ENCODE measurements at places on chromosomes 3 and 15.

DNA sequence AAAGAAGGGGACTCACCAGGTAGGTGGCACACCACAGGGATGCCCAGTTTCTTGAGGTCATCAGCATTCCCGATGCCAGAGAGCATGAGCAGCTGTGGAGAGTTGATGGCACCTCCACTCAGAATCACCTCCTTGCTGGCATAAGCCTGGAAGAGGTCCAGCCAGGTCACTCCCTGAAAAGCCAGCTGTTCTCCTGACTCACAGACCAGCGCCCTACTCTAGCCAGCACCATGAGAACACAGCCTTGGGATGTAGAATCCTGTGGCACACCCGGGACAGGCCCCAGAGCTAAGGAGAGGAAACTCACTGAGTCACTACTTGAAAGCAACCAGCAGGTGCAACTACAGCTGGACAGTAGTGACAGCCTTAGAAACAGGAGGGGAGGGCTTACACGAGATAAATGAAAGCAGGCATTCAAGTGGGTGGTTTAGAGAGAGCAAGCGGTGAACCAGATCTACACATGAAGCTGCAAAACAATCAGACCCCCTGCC, 24.5 kb downstream of the CHDH start:
- DNase-seq, result no peak

DNA sequence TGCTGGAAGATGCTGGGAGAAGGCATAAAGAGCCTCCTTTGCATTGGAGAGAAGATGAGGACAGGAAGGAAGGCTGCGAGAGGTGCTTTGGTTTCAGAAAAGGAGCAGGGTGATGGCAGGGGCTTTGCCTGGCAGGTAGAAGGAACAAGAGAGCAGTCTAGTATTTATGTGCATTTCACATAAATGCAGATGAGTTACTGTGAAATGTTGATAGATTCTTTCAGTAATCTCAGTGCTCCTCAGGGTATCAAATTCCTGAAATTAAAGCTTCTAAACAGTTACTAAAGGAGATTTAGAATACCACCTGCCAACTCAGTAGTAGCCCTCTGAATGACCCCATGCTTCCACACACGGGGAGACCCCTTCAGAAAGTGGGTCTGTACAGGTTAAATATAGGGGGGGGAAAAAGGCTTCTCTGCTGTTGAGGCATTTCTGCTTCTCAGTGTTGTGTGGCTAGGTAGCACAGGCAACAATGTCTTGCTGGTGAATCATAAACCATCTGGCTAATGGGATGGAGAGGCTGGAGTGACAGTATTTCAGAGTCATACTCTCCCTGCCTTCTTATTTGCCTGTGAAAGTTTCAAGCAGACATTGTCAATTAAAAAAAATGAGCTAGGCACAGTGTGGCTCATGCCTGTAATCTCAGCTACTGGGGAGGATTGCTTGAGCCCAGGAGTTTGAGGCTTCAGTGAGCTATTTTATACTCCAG, 14.3 kb upstream of the FBXL22 start:
- peak; percentile 92 for DNase-seq

GRCh38 chr15:65379986-65380385, 2.2 kb upstream of the IGDCC3 start:
- DNase-seq, result no peak

DNA sequence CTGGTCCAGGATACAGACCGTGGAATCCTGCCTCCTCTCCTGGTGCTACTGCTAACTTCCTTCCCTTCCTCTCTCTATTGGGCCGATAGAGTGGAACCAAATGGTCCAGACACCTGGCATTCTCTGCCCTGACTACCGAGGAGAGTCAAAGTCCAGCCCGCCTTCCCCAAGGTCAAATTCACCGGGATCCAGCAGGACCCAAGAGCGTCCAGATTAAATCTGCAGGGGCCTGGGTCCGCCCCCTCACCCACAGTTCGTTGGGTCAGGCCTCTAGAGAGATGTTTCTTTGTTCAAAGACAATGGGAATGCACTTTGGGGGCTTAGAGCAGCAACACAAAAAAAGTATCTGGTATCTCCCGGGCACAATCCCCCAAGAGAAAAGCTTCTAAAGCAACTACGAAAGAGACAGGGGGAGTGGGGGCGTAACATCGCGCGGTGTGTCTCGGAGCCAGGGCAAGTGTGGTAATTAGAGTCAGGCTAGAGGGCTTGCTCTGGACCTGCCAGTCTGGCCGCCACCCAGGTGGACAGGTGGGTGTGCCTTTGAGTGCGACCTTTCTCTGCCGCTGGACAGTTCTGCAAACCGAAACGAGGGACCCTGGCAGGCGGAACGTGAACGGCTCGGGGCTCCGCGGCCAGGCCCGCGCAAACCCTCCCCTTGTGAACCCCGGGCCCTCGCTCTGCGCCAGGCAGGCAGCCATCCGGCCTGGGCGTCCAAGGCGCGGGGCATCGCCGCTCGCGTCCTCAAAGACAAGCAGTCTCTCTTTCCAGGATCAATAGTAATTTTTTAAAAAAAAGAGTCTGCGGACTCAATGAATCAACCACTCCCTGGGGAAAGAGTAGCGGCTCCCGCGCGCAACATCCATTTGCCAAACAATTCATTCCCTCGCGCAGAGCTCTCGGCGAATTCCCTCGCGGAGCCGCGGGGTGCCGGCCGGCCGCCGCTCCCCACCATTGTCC, 806 bp downstream of the KLHL25 start:
- no peak for DNase-seq

DNA sequence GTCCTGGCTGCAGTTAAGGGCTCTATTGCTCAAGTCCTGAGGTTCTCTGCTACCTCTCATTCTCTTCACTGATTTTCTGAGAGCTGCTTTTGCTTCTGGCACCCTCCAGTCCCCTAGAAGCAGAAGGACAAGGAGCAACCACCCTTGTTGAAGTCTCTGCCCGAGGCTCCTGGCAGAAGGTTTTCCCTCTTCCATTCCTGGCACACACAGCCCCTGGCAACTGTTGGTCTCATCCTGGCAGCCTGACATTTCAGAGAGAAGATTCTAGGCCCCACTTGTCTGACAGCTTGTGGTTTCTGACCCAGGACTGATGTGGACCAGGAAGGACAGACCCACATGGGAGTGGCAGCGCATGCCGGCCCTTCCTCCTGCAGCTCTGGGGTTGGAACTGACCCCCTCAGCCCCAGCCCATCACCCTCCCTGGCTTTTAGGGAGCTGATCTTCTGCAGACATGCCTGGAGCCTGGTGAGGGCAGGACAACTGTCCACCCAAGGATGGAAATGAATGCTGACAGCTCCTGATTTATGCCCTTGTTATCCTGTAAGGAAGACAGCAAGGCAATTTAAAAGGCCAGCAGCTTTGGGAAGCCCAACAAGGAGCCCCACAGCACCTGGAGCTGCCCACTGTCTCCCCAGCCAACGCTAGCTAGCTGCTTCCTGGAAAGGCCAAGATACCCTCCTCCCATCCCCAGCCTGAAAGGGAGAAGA, 13.0 kb upstream of the NTRK3 start:
- no peak for DNase-seq

DNA sequence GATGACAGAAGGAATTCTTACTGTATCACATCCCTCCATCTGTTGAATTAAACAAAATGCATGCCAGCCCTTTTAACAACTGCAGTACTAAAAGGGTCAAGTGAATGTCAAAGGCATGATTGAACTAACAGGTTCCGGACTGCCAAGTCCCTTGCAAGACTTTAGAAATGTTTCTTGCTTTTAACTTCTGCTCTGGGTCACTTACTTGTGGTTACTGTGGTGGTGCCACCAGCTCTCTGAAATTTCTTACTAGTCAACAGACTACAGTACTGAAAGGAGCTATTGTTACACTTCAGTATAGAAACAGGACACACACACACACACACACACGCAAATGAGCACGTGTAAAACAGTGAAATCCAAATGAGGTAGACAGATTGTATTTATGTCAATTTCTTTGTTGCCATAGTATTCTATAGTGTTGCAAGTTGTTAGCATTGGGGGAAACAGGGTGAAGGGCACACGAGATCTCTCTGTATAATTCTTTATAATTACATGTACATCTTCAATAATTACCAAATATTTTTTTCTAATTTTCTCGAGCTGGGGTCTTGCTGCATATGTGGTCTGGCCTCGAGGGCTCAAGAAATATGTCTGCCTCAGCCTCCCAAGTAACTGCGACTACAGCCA, 79.9 kb upstream of the SLC25A26 start:
- DNase-seq, result peak; percentile 52

DNA sequence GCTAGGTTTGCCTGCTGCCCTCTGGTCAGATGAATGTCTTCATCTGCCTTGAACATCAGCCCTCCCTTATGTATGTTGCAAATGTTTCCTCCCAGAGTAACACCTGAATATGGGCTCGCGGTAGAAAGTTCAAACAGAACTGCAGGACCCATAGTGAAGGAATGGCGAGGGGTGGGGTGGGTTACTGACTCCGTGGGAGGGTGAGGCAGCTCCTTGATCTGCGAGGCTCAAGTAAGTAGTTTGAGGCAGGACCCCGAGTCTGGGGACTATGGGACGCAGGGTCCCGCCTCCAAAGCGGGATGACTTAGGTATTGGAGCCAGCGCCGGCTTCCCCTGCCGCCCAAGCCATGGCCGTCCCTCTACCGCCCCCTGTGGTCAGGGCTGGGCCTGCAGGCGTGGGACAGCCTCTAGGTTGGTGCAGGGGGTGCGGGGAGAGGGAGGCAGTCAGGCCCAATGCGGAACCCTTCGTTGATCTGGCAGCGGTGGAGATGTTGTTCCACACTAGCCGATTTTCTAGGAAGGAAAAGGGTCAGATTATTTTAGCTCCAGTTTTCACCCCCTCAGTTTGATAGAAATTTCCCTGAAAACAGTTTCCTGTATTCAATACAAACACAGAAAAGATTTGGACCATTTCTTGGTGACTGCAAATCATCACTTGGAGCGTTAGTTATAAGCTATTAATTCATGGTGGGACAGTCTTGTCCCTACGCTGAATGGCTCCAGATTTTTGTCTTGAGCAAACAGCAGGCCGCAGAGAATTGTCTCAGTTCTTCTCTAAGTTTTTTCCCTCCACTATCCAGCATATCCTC, 72.3 kb downstream of the CORO2B start:
- DNase-seq, result no peak
